ENCODE measurements at places on chromosomes 3 and 15.

DNA sequence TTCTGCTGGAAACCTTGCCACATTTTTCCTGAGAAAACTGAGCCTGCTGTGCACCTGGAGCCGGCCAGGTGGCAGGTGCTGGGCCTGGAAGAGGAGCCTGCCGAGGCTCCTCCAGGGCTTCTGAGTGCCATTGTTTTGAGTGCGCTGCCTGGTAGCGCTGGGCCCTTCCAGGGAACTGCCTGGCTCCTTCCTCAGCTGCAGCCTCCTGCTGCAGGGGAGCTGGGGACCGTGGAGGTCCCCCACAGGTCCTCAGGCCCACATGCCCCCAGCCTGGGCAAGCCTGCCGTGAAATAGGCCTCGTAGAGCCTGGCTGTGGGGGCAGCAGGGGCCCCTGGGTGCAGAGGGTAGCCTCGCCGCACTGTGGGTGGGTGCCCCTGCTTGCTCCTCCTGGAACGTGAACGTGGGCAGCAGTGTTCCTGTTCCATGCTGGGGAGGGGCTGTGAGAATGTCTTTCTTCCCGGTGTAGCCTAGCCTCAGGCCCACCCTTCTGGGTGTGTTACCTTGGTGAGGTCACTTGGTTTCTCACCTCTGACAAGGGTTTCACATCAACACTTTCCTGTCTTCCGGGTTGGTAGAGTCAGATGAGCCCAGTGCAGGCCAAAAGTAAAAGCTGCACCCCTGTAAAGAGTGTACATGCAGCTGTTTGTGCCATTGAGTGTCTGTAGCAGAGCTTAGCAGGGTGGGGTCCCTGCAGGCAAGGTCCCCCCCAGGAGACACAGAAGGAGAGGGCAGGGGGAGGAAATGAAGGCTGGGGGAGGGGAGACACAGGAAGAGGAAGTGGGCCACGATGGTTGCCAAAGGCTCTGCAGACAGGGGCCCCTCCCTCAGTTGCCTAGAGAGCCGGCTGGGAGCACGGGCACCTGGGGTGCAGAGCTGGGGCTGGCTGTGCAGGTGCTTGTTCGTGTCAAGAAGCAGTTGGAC lies 34.5 kb downstream of the KLF13 start:
- DNase-seq = no peak

GRCh38 chr3:128232376-128233178 lies 79.3 kb downstream of the EEFSEC start:
- DNase-seq = no peak

DNA sequence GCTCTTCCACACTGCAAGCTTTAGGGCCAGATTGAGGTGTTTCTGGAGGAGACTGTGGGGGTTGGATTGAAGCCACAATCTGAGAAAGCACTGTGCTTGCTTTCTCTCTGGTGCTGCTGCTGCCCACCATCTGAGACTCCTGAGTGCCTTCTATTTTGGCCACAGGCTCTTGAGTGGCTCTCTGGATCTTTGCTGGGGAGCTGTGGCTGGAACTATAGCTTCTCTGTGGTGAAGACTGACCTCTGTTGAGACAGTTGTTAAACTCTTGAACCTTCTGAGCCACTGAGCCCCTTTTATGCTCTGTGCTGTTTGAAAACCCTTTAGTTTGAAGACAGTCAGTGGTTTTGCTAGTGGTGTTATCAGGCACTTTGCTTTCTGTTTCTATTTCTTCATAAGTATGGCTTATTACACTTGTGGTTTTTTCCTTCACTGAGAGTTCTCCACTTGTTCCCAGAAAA lies 108.7 kb upstream of the TSPAN3 start:
- DNase-seq = no peak

- no peak for DNase-seq
Observed at GRCh38 chr3:189637750-189638149, 6.6 kb downstream of the TP63 start.

DNA sequence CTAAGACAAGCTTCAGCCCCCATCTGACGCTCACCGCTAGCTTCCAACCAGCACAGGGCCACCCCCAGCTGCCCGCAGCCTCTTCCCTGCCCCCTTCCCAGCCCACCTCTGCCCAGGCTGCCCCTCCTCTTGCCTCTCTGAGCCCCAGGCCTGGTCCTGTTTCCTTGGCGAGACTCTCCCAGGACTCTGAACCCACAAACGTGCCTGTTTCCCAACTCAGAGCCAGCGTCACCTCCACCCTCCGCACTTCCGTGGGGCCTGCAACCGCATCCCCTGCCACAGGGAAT lies 35.0 kb downstream of the ZXDC start:
- no peak for DNase-seq
